ENCODE measurements at places on chromosomes 7 and 10.

DNA sequence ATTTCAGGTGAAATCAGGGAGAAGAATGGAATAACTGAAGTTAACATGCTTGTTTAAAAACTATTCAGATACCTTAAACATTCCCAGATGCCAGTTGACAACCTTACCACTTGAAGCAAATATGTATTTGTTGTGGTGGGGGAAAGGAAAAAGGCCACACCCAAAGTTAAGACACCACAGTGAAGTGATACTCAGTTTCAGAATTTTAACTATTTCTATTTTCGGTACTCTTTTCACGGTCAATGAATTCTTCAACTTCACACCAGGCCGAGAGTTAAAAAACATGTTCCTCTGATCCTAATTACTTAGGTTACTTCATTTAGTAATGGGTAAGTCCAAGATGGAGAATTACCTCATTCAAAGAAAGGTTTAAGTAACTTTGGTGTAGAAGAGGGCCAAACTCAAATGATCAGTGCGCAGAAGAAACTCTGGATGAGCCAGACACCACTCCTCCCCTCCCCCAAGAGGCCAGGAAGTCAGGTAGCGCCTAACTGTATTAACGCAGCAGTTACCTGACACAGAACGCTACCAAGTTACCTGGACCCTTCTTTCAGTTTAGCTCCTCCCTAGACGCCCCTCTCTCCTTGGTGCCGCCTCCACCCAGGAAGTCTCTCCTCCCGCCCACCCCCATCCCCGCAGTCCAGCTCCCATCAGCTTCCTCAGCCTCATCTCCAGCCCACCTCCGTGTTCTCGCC is 700 bp downstream of the MTPN start:
- DNase-seq = peak; percentile 55

- DNase-seq = peak; percentile 11
Observed at GRCh38 chr7:24395512-24395911, 111.5 kb downstream of the NPY start.

DNA sequence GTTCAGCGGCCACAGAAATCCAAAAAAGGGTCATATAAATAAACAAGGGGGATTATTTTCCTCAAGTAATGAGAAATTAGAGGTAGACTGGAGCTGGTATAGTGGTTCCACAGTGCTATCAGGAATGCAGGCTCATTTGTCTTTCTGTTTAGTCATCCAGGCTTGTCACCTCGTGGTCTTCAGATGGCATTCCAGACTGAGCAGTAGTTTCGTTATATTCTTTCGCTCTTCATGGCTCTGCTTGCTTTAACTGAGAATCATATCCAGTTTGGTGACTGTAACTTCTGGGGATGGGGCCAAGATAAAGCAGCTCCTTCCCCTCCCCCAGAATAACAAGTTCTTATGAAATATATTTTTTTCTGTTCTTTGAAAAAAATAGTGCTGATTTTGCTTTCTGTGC is 9.5 kb downstream of the ANKIB1 start:
- no peak for DNase-seq

- DNase-seq = no peak
Observed at GRCh38 chr10:11609052-11609451, 2.4 kb downstream of the USP6NL start.

DNA sequence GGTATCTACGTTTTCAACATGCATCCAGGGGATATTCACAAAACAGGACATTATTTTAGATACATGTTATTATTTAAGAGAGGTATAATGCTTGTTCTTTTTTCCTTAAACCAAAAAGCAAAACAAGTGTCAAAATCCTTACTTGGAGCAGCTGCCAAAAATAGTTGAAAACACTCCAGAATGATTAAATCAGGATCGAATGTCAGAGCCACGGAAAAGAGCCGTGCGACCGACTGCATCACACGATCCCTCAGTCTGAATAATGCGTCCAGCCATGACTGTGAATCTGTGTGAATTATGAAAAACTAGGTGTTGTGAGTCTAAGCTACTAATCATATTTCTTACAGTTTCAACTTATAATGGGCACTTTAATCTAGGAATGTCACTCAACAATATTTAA is 126.0 kb downstream of the PARD3 start:
- DNase-seq = peak; percentile 57
